Spleen (tissue), 13 donors: ENCODE measurements at places on chromosomes 16 and 17. TPM values are rescaled to one million over a fixed set of nuclear protein-coding genes. Genes with fewer than 3 reads are reported as not detected.

- peak overlapping the region; percentile 97 for H3K27ac ChIP-seq
- peak; percentile 89 for DNase-seq
- H3K36me3 ChIP-seq, result peaks cover 47% of the 10 kb centered on the region
- H3K27me3 ChIP-seq, result no peaks in the 10 kb centered on the region
Measured at GRCh38 chr17:38871247-38872015, 1.6 kb downstream of the LASP1 start.

DNA sequence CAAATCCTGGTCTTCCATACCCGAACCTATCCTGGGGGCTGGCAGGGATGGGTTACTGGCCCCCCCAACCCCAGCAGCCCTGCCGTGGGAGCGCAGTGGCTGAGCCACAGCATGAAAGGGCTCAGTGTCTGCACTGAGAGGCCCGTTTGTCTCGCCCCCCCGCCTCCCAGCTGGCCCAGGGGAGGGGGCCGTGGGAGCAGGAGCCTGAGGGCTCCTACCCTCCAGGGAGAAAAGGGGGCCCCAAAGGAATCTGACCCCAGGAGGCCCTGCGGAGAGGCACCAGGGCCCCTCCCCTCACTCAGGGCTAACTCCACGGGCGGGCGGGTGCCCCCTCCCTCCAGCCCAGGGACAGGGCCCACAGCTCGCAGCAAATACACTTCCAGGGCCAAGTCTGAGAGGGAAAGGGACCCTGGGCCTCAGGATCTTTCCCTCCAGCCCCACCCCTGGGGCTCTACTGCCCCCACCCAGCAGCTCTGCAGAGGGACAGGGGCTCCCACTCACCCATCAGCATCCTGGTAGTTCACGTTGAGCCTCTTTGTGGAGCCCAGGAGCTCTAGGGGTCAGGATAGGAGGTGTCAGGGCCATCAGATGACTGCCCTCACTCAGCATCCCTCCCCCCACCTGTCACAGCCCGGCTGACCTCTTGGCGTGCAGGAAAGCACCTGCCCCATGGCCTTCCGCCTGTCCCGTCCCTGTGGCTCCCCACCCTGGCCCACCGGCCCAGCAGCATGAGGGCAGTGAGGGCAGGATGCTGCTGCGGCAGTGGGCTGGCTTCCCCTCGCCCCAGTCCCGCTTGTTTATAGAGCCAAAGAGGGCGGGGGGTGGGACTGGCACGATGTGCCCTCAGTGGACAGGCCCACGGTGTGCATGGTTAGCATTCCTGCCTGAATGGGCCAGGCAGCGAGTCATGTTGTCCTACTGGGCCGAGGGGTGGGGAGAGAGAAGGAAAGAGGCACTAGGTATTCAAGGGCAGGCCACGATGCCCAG is 7.3 kb downstream of the CASKIN2 start:
- H3K4me1 ChIP-seq, result peaks cover 84% of the 10 kb centered on the region
- no peak for DNase-seq
- peak overlapping the region; percentile 90 for H3K27ac ChIP-seq
- no peaks in the 10 kb centered on the region for H3K36me3 ChIP-seq

Gene ANKS4B
- polyA plus RNA-seq, result not detected

Gene TSPAN10
- 3.0 TPM for polyA plus RNA-seq

Gene CCL7
- not detected for polyA plus RNA-seq
